ENCODE measurements at places on chromosomes 1 and 21.

GRCh38 chr1:246293366-246294121, 213.5 kb downstream of the SMYD3 start:
- DNase-seq = no peak

DNA sequence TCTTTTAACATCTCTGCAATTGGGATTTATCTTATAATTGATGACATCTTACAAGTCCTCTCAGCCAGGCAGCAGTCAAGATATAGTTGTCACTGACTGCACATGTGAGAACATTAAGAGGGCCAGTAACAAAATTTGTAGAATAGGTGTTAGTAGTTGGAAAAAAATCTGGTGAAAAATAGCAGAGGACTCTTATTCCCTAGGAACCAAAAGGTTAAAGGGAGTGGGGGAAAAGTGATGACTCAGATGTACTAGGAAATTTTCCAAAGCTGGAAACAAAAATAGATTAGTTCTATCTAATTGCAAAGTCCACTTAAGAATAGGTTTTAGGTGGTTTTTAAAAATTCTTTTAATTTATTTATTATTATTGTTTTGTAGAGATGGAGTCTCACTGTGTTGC, 3.6 kb downstream of the NUP210L start:
- DNase-seq = no peak

DNA sequence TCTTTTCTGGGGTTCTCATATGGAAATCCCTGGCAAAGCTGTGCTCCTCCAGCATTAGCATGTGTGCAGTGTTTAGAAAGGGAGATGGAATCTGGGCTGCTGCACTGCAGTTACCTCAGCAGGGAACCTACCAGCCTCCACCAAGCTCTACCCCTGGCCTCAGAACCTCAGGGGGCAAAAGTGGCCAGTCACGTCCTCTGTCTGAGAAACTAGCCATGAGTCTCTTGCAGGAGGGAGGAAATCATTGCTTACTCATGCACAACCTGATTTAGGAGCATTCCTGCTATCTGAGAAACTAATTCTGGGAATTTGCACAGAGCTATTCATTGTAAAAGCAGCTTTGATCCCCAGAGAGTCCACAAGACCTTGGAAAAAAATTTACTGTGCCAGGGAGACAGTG, 80.6 kb upstream of the IPO9 start:
- DNase-seq = no peak

DNA sequence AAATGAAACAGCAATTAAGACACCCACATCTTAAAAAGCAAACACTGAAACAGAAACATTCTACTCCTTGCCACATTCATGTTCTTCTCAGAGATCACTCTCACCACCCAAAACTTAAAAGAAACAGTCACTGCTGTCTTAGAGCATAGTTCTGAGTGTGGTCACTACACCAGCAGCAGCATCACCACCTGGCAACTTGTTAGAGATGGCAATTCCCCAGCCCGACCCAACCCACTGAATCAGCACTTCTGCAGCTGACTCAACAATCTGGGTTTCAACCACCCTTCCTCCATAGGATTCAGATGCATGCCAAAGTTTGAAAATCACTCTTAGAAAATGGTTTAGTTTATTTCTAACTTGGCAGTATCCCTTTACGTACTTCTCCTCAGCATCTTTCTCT, 126.1 kb downstream of the CDC42BPA start:
- DNase-seq = no peak

DNA sequence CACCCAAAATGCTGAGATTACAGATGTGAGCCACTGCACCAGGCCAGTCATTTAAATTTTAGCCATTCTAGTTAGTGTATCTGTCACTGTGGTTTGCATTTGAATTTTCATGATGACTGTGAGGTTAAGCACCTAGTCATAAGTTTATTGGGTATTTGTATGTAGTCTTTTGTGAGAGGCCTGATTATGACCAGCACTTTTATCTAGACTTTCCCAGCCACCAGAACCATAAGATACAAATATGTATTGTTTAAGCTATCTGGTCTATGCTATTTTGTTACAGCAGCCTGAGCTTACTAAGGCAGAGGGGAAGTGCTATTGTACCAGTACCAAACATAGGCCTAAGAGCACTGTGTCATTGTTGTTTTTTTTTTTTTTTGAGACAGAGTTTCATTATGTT, 19.9 kb upstream of the DNAJC6 start:
- DNase-seq = no peak

- DNase-seq = no peak
Observed at GRCh38 chr1:62209931-62210595, 15.4 kb downstream of the L1TD1 start.

- DNase-seq = no peak
Observed at GRCh38 chr1:16903054-16903453, 7.3 kb downstream of the RNU1-2 start.

DNA sequence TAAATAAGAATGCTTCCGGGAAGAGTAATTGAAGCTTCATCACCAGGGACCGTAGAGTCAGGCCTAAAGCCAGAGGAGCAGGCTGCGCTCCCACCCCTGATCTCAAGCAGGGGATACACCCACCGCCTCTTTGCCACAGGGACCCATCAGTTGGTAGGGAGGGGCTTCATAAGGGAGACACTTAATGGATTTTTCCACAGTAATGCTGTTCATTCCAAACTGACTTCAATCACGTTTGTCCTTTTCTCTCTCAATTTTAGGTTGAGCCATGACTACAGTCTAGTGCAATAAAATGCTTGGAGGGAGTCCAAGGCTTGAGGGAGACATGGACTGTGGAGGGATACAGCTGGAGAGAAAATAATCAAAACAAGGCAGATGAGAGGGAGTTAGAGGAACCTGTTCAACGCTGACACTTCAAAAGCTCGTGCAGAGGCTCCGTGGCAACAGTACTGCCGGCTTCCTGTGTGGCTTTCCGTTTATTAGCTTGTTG, 111.5 kb downstream of the SEC16B start:
- no peak for DNase-seq

DNA sequence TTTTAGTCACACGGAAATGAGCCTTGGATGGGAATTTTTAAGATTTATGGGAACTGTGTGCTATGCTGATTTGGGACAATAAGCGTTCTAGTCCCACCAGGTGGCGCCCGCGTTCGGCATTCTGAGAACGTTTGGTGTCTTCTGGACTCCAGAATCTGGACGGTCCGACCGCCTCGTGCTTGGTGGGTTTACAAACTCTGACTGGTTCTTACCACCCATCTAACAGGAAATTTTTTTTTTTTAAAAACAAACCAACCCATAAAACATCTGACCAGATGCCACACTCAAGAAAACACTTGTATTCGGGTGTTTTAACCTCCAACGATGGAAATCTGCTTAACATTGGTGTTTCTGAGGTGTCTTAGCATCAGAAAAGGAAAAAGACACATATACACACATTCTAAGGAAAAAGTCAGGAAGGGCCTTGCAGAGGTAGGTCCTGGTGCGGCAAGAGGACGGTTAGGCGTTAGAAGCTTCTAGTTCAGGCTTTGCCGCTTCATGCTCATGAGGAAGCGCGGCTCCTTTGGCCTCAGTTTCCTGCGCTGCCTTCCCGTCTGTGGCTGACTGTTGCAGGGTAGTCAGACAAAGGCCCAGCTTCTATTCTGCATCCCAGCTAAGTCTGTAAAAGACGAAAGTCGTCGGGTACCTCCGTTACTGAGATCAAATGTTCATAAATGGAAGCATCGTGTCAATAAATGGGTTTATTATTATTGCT, 814 bp upstream of the DYRK3 start:
- peak; percentile 56 for DNase-seq

GRCh38 chr1:87560601-87561360, 232.1 kb downstream of the LMO4 start:
- no peak for DNase-seq

DNA sequence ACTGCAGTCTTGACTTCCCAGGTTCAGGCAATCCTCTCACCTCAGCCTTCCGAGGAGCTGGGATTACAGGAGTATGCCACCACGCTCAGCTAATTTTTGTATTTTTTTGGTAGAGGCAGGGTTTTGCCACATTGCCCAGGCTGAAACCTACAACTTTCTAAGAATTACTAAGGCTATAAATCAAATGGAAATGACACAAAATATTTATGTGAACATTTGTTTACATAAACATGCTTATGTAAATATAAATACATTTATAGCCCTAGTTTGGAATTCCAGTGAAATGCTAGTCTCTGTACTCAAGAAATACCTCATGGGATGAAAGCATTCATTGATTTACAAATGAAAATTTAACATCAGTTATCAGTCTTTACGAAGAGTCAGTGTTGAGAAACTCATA, 47.8 kb downstream of the NVL start:
- DNase-seq = no peak

GRCh38 chr1:27569088-27569460, 34.9 kb downstream of the AHDC1 start:
- DNase-seq = no peak

DNA sequence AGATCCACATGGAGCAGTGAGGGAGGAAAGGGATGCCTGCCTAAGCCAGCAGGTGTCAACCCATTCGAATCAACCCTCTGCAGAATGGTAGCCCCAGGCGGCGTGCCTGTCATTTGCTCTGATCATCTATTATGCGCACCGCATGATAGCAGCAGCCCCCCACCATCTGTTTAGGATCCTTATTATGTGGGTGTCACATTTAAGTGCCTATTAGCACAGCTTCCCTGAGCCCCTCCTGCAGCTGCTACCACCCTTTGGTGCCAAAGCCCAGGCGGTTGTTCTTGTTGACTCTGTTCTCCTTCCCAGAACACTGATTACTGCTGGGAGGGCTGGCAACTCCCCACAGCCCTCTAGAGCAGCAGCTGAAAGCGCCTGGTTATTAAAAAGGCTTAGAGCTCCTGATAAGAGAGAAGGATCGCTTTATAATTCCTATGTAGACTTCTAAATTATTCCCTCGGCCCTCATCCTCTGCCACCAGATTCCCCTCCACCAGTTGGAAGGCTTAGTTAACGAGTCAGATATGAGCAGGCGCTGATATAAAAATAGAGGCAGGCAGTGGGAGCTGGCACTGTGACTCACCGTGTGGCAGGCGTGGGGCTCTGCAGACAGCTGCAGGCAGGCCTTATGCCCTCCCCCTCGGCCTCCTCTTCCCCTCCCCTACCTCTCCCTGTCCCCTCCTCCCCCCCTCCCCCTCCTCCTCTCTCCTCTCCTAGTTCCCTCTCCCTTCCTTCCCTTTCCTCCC, 23.0 kb downstream of the ACTA1 start:
- no peak for DNase-seq

DNA sequence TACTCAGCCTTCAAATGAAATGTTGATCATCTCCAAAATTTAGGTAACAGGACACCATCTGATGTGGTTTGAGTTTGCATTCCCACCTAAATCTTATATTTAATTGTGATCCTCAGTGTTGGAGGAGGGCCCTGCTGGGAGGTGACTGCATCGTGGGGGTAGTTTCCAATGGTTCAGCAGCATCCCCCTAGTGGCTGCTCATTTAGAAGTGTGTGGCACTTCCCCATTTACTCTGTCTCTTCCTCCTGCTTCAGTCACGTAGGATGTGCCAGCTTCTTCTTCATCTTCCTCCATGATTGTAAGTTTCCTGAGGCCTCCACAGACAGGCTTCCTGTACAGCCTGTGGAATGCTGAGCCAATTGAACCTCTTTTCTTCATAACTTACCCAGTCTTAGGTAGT, 731.2 kb downstream of the USP25 start:
- no peak for DNase-seq

DNA sequence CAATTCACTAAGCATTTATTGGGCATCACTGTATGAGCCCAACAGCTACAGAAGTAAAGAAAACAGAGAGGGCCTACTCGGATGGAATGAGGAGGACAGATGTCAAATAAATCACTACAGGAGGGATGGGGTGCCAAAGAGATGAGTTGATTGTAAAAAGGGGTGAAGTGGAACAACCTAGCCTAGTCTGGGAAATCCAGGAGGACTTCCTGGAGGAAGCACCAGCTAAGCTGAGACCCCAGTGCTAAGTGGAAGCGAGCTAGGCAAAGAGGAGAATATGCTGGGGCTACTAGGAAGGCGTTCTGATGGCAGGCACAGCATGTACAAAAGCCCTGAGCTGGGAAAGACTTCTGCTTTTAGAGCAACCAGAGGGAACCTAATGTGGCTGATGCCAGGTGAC, 42.1 kb downstream of the TAS1R2 start:
- no peak for DNase-seq

DNA sequence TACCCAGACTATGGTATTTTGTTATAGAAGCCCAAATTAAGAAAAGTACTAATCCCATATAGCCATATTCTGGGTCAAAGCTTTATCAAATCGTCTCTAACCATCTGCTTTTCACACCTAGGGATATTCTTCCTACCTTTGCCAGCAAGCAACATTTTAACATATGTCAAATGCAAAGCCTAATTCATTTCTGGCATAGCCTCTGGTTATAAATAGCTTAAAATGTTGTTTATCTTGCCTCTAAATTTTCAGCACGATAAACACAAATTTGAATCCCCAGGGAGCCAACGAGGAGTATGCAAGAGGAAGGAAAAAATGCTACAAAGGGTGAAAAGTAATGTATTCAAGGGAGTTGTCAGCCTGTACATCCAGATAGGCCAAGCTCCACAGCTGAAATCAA, 357.2 kb downstream of the KCNH1 start:
- no peak for DNase-seq

DNA sequence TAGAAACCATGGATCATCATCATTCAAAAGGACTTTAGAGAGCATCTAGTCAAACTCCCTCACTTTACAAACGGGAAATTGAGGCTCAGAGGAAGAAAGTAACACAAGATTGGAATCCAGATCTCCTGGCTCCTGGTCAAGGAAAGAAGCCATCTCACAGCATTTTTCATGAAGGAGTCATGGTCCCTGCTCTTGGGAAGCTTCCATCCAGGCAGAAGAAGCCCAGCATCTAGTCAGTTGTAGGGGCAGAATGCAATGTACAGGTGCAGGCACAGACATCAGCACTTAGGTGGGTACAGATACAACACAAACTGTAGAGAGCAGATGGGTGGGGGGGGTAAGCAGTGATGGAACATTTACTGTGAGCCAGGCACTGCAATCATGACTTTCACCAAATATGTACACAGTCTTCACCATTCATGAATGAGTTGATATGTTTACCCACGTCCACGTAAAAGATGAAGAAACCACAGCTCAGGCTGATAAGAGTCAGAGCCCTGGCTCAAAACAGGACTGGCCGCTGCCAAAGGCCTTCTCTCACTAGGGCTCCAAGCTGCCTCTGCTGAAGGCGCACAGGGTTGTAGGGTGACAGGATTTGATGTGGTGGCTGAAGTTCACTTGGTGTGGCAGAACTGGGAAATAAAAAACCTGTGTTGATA, 44.0 kb downstream of the OPTC start:
- no peak for DNase-seq
